ENCODE measurements at places on chromosomes 2 and 18. TPM values are rescaled to one million over a fixed set of nuclear protein-coding genes. Genes with fewer than 3 reads are reported as not detected.

MATN3 gene
- total RNA-seq, result 9.7 TPM

PARD3B gene
- 4.9 TPM for total RNA-seq

DSC2 gene
- total RNA-seq, result 39.7 TPM

ANKMY1 gene
- 4.5 TPM for total RNA-seq

TBR1 gene
- total RNA-seq, result not detected

SERPINB4 gene
- 0.96 TPM for total RNA-seq

RNU2-63P gene
- total RNA-seq, result 6.6 TPM

- no peak overlapping the region for H3K4me3 ChIP-seq
- no peaks in the 10 kb centered on the region for H3K36me3 ChIP-seq
- no peak overlapping the region for H3K27ac ChIP-seq
- no peaks in the 10 kb centered on the region for H3K4me1 ChIP-seq
Measured at GRCh38 chr2:137888845-137889244, 75.4 kb upstream of the HNMT start.

DNA sequence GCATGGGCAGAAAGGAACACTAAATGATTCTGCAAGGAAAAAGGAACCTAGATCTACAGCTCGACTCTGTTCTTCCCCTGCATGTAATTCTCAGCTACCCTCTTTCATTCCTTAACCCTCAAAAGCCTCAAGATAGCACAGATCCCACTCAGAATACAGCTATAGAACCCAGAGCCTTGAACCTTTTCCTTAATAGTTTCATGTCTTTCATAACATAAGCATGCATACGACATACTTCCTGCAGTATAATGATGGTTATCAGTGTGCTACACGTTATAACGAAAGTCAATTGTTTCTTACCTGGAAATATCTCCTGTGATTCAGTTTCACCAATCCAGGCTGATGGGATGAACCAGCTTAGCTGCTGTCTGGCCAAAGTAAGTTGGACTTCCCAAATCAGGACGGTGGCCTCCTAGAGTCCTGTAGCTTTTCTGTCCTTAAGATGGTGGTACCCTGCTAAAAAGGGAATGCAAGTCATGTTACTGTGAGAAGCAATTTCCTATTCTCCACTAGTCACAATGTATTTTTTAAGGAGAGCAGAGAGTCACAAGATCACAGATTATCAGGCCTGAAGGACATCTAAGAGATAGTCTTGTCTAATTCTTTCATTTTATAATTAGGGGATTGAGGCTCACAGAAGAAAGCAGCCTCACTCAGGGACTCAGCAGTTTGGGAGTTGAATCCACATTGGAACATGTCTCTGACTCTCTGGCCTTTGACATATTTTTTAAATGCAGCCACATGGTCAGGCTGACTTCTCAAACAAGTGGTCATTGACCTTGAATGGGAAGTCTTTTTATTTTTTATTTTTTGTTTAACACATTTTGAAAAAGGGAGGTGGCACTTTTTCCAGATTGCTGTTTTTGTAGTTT lies 41.8 kb downstream of the CYRIA start:
- no peak overlapping the region for H3K4me3 ChIP-seq
- no peaks in the 10 kb centered on the region for H3K27me3 ChIP-seq
- no peak overlapping the region for H3K27ac ChIP-seq

DNA sequence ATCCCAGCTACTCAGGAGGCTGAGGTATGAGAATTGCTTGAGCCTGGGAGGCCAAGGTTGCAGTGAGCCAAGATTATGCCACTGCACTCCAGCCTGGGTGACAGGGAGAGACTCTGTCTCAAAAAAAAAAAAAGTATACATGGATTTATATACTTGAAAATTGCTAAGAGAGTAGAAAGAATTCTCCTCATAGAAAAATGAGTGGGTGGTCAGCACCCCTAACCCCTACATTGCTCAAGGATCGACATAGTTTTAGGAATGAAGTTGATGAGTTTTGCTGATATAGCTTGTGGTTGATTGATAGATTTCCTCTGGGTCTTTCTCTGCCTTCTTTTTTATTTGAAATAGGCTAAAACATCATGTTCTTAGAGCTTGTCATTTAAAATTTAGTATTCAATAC lies 58.9 kb downstream of the EML4 start:
- no peaks in the 10 kb centered on the region for H3K4me1 ChIP-seq
- no peak overlapping the region for H3K27ac ChIP-seq

- H3K36me3 ChIP-seq, result no peaks in the 10 kb centered on the region
- H3K4me1 ChIP-seq, result no peaks in the 10 kb centered on the region
- no peaks in the 10 kb centered on the region for H3K27me3 ChIP-seq
- DNase-seq, result no peak
- no peak overlapping the region for H3K4me3 ChIP-seq
Measured at GRCh38 chr2:163571423-163572102, 164.2 kb downstream of the FIGN start.

DNA sequence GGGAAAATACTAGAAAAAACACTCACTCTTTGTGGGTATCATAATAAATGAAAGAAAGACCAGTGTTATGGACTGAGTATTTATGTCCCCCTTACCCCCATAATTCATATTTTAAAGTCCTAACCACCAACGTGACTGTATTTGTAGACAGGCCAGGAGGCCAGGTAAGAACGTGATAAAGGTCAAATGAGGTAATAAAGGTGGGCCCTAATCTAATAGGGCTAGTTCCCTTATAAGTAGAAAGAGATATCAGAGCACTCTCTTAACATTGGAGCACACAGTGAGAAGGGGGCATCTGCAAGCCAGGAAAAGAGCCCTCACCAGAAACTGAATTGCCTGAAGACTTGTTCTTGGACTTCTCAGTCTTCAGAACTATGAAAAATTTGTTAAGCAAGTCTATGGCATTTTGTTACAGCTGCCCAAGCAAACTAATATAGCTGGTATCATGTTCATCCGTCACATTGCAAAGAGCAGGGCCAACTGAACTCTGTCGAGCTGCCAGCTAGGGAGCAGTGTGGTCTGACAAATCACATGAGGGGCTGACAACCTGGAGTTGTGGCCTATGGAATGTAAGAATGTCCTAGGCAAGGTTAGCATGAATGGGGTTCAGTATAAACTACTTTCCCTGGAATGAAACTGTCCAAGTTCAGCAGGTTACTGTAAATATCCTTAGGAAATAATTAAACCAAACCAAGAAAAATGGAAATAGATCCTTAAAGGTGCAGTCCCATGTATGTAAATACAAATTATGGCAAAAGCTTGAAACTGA lies 280.9 kb downstream of the ZNF385B start:
- H3K4me1 ChIP-seq, result no peaks in the 10 kb centered on the region
- no peak overlapping the region for H3K4me3 ChIP-seq
- no peaks in the 10 kb centered on the region for H3K27me3 ChIP-seq
- H3K36me3 ChIP-seq, result no peaks in the 10 kb centered on the region
- no peak overlapping the region for H3K27ac ChIP-seq

GRCh38 chr2:158346032-158346431 lies 110.5 kb downstream of the CCDC148 start:
- no peak overlapping the region for H3K4me3 ChIP-seq
- no peaks in the 10 kb centered on the region for H3K36me3 ChIP-seq
- 0 out of 2 replicates have a peak, but pooled peaks cover 2% of the 10 kb centered on the region for H3K4me1 ChIP-seq
- DNase-seq, result no peak
- no peaks in the 10 kb centered on the region for H3K27me3 ChIP-seq
- no peak overlapping the region for H3K27ac ChIP-seq
